ENCODE measurements at places on chromosomes 4 and X. TPM values are rescaled to one million over a fixed set of nuclear protein-coding genes. Genes with fewer than 3 reads are reported as not detected.

DNA sequence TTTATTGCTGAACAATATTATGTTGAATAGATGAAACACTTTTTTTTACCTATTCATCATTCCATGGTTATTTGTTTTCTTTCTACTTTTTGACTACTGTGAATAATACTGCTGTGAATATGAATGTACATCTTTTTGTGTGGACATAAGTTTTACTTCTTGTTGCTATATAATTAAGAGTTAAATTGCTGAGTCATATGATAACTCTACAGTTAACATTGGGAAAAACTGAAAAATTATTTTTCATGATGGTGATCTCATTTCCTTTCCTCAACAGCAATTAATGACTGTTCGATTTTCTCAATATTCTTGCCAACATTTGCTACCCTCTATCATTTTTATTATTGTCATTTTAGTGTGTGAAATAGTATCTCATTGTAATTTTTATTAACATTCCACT, 106.9 kb upstream of the TECRL start:
- ATAC-seq: no peak

- no peak for ATAC-seq
Measured at GRCh38 chrX:12228862-12229261, 90.6 kb downstream of the FRMPD4 start.

- ATAC-seq: no peak
Measured at GRCh38 chrX:73561801-73562200, 1.2 kb upstream of the CHIC1 start.

DNA sequence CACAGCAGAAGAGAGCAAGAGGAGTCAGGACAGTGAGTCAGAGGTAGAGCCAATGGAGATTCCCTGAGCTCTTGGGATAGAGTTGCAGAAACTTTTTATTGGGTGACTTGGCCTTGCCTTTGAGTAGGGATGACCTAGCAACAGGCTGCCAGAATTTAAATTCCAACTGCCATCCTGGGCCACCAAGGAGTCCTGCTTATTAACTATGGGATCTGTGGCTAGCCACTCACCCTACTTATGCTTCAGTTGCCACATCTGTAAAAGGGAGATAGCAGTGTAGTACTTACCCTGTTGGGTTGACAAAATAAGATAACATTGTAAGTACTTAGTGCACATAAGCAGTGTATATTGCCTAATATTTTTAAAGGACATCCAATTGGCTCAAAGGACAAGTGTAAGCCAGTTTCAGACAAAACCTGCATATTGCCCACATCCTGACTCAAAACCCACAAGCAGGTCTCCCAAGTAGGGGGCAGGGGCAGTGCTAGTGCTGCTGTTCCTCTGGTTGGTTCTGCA, 43.5 kb upstream of the TMEM164 start:
- ATAC-seq: no peak

DNA sequence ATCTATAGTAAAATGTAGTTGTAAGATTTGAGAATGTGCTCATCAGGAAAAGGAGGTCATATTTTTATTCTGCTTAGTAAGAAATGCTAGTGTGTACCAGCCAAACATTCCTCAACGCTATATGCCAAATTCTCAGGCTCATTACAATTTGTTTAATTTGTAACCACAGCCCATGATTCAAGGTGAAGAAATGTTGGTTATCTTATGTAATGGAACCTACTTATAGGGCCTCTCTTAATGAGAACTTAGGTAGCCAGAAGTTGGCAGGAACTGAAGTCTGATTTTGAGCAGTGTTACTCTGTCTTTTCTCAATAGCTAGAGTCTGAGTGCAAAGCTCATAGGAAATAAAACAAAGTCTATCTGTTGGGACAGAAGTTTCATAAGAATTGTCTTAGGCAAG, 595.0 kb downstream of the GLUD2 start:
- no peak for ATAC-seq

DNA sequence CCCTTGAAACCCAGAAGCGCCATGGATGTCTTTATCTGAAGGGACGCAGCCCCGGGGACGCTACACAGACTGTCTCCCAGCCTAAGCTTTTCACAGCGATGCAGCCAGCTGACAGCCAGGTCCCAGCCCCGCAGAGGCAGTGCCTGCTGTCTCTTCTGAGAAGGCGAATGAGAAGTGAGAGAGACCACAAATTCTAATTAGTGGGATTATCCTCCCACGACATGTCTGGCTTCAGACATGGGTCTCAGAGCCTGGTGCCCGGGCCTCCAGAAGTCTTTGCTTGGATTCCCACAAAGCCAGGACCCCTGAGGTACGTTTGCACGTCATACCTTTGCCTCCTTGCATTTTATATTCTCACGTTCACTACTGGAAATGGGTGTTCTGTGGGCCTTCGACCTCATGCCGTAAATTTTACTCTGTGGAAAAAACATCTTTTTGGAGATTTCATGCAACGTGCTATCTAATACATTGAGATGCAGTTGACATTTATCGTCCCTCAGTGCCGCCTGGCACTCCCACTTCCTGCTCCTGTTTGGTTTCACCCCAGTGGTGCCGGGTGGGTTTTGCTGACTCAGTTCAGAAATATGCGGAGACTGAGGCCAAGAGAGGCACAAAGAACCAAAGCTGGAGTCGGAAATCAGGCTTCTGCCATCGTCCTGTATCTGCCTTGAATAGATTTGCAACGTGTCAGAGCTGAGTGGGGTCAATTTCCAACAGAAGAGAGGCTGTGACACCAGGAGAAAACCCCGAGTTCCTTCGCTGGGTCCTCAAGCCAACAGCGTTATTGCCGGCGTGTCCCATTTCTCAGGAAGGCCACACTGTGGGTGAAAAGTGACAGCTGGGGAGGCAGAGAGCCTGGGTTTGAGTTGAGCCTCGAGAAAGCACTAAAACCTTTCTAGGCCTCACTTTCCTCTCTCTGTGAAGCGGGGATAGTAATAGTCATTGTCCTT, 114.4 kb downstream of the STK32B start:
- ATAC-seq: peak; percentile 45

DNA sequence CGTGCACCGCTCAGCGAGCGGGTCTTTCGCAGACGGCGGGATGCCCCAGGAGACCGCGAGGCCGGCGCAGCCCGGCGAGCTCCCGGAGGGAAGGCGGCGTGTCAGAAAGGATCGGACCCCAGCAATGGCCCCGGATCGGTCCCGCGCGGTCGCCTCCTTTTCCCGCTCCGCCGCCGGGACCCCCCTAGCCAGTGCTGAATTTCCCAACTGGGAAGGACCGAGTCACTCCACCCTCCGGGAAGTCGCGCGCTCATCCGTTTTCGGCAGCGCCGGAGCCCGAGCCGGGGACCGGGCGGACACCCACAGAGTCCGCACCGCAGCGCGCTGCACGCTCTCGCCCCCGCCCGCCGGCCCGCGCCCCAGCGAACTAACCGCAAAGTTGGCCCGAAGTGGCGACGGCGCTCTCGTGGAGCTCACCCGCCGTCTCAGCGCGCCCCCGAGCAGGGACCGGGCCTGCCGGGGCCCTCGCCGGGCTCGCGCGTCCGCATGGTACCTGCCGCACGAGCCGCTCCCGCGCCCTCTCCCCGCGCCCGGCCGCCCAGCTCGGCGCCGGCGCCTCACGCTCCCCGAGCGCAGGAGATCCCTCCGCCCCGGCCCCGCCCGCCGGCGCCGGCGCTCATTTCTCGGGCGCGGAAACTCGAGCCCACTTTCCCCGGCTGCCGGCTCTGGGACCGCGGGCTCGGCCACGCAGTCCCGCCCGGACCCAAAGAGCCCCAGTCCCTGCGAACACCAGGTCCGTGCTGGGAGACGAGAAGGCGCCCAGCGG, at the start of gene FAT1:
Gene FAT1, minus strand, starts transcription at position 565 of the 766 bp plus-strand sequence. CDS start 14,029 bp downstream, outside the sequence.
- peak; percentile 43 for ATAC-seq

- no peak for ATAC-seq
Measured at GRCh38 chr4:185096032-185096653, 46.9 kb upstream of the SLC25A4 start.

- ATAC-seq: no peak
Measured at GRCh38 chrX:9048801-9049200, 14.9 kb upstream of the FAM9B start.

- peak; percentile 15 for ATAC-seq
Measured at GRCh38 chr4:74098427-74098994, 484 bp downstream of the CXCL2 start.

DNA sequence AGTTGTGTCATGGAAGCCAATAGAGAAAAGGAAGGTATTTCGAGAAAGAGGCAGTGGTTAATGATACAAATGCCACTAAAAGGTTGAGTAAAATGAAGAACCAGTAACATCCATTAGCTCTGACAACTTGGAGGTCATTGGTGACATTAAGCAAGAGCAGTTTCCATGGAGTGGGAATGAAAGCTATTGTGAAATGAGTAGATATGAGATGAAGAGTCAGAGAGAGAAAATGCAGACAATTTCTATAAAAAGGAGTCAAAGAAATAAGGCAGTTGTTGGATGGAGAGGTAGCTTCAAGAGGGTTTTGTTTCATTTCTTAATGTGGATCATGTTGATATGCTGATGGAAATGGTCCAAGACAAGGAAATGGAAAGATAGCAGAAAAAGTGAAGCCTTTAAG, 9.6 kb upstream of the AMTN start:
- ATAC-seq: no peak

DNA sequence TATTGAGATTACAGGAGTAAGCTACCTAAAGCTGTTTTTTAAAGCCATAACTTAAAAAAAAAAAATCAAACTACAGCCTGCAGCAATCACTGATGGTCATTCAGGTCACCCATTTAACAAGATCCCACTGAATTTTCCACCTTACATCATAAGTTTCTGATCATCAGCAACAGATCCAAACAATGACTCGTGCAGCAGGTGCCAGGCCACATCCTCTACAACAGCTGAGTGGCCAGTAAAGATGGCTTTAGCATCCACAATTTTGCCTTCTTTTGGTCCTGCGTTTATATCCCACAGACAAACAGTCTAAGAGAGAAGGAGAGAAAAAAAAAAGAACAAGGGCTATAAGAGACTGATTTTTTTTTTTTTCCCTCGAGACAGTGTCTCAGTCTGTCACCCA, 16.6 kb downstream of the RBBP7 start:
- ATAC-seq: no peak

HTR2C gene
- 0.69 TPM for total RNA-seq

TLR10 gene
- total RNA-seq: not detected

TENM3 gene
- total RNA-seq: 36.2 TPM

HELT gene
- not detected for total RNA-seq
